B cell (primary cell): ENCODE measurements at places on chromosomes 7 and 10. TPM values are rescaled to one million over a fixed set of nuclear protein-coding genes. Genes with fewer than 3 reads are reported as not detected.

GRCh38 chr7:112743811-112744210, 46.4 kb downstream of the TMEM168 start:
- DNase-seq = no peak

GRCh38 chr10:130993612-130994011, 317.9 kb downstream of the TCERG1L start:
- DNase-seq = no peak

CTTNBP2 gene
- 0.27 TPM in 2 replicates for total RNA-seq

GRCh38 chr7:38704041-38704547, 72.9 kb upstream of the AMPH start:
- no peak for DNase-seq

- no peak for DNase-seq
Measured at GRCh38 chr7:318878-319661, 29.1 kb downstream of the FOXL3 start.

SCRN1 gene
- 59.4 and 66.6 TPM in 2 replicates for total RNA-seq

CYP2W1 gene
- not detected in 2 replicates for total RNA-seq
